ENCODE measurements at places on chromosomes 12 and 14.

- no peak for DNase-seq
These were observed 251.2 kb downstream of the ACSS3 start for GRCh38 chr12:81329085-81329484.

GRCh38 chr14:29868000-29868399, 59.6 kb downstream of the PRKD1 start:
- DNase-seq, result no peak

- DNase-seq, result peak; percentile 48
These were observed 631 bp downstream of the PPM1H start for GRCh38 chr12:62934239-62934798.

GRCh38 chr12:77947330-77947729, 116.6 kb downstream of the NAV3 start:
- peak; percentile 22 for DNase-seq

DNA sequence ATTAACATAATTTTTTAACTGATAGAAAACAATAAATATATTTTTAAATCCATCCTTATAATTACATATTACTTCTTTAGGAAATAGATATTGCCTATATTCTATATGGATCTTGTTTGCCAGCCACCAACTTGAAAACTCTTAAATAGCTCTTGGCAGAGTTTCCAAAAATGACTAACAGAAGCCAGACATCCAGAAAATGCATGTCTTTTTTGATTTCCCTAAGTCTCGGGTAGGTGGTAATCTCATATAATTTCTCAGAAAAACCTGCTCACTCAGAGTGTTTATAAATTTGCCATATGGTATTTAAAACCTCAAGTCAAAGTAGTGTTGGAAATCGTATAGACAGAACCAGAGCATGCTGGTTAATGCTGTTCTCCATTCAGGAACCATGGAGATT, 360.4 kb upstream of the FOXG1 start:
- no peak for DNase-seq

DNA sequence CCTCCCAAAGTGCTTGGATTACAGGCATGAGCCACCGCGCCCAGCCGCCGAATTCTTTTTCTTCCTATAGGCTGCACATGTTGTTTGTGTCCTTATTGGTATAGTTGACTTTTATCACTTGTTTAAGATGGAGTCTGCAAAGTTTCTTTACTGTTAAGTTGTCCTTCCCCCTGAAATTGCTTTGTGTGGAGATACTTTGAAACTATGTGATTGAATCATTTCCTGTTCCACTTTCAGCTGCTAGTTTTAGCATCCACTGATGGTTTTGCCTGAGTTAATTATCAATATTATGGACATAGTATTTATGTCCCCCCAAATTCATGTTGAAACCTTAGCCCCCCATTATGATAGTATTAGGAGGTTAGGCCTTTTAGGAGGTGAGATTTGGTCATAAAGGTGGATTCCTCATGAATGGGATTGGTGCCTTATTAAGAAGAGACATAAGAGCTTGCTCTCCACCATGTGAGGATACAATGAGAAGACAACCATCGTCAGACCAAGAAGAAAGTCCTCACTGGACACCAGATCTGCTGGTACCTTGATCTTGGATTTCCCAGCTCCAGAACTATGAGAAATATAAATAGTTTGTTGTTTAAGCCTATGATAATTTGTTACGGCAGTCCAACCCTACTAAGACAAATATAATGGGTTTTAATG, 34.9 kb downstream of the PPHLN1 start:
- DNase-seq, result no peak

DNA sequence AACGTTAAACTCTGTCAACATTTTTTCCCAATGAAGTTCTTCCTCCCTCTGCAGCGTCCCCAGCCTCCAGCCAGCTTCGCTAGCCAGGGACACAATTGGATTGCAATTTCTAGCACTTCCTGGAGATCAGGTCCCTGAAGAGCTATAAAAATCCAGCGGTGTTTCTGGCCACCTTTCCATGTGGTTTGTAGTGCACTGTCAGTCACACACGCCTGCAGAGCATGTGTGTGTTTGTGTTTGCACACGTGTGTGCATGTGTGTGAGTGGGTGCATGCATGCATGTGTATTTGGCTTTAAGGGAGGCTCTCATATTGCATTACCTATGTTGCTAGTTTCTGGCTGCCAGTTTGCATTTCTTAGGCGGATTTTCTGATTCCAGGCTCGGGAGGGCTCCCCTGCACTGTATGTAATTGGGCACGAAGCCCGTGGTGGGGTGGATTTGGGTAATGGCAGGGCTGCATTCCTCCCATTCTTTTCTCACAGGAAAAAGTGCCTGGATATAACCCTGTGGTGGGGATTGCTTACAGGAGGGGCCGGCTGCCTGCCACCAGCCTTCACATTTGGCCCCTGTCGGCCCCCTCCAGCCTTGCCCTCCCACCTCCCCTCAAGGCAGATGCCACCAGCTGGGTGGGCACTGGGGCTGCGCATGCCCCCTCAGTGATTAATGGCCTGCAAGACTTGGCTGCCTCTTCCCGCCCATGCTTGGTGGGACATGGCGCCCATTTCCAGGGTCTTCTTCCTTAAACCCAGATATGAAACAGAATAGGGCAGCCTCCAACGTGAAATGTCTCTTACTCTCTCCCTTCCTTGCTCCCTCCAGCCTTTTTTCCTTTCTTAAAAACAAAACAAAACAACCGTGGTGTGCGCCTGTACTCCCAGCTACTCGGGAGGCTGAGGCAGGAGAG, 74.0 kb downstream of the TSPAN9 start:
- no peak for DNase-seq

DNA sequence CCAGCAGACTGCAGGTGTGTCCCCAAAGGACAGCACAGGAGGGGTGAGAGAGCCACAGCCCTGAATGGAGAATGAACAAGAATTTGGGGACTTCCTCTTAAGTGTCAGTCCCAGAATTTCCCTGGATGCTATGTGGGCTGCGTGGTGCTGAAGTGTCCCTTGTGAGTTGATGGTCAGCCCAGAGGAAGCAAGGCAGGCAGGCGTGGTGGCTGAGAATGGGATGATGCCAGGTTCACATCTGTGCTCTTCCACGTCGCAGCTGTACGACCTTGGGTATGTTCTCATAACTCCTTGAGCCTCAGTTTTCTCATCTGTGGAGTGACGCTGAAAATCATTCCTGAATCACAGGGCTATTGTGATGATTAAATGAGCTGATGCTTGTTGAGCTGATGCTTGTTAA, 62.1 kb upstream of the GPATCH2L start:
- no peak for DNase-seq

GRCh38 chr12:3896801-3897351, 23.7 kb upstream of the PARP11 start:
- no peak for DNase-seq

DNA sequence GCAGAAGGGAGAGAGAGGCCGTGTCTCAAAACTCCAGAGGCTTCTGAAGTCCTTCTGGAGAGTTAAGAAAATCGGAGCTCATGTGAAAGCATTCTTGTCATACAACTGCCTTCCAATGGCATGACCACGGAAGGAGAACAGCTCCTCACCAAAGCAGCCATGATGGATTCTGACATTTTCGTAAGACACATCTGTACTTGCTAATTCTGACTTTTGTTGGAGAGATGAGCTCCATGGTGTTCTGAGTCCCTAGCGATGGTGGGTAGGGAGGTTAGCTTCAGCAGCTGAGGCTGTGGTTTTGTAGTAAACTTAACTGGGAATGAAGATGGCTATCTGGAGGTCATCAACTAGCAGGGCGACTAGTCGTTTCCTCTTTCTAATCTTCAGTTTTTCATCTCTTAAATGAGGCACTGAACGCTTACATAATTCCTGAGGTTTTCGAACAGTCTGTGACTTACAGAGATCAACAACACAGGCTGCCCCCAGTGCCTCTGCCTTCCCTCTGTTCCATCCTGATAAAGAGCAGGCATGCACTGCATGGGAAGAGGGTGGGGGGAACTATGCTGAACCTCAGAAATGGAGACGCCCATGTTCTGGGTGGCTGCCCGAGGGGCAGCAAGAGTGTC, 28.6 kb upstream of the DICER1 start:
- no peak for DNase-seq

GRCh38 chr14:86794689-86795088, 1198.3 kb downstream of the GALC start:
- no peak for DNase-seq

- no peak for DNase-seq
These were observed 82.6 kb downstream of the TMCC3 start for GRCh38 chr12:94567761-94568160.

DNA sequence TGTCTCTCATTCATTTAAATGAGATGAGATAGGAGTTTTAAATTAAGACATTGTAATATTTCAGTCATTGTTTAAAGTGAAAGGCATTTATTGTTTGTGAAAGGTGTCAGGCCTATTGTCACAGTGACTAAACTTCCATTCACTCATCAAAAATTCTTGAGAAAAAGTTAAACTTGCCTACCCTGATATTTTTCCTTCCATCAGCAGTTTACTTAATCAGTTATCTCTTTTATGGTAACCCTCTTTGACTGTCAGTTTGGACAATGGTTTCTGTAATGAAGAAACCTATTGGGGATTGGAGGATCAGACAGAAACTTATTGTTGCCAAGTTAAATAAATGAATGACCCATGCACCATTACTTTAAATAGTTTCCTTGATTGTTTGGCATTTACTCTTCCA, 241.6 kb downstream of the NUBPL start:
- DNase-seq, result no peak

GRCh38 chr14:52380294-52380693, 66.2 kb downstream of the PTGER2 start:
- DNase-seq, result peak; percentile 36

DNA sequence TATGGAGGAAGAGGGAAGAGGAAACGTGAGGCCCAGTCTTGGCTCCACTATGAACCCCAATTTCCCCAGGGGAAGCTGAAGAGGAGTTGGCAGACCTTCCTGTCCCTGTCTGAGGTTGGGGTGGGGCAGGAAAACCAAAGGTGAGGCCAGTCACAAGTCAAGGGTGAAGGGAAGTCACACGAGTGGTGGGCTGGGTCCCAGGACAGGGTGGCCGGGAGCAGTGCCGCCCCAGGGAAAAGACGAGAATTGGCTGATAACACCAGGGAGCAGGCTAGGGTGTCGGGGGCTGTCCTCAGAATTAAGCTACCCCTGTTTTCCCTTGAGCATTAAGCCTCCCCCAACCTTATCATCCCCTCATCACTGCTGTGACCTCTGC, 3.1 kb downstream of the VDR start:
- DNase-seq, result no peak

- no peak for DNase-seq
These were observed 19.6 kb downstream of the RMST start for GRCh38 chr12:97482143-97482693.

DNA sequence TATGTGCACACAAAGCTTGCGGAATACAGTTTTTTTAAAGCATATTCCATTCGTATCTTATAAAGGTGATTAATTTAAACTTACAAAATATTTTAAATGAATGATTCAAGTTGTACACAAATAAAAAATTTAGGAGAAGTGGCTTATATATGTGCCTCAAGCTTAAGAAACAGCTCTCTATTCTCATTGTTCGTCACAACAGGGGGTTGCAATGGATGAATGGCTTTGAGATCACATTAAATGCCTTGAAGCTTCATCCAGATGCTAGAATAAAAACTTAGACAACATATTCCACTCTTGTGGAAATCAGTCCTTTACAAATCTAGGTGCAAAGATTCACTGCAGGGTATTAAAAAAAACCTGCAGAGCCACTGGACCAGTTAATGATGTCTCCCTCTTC, 303.9 kb upstream of the LRFN5 start:
- no peak for DNase-seq

DNA sequence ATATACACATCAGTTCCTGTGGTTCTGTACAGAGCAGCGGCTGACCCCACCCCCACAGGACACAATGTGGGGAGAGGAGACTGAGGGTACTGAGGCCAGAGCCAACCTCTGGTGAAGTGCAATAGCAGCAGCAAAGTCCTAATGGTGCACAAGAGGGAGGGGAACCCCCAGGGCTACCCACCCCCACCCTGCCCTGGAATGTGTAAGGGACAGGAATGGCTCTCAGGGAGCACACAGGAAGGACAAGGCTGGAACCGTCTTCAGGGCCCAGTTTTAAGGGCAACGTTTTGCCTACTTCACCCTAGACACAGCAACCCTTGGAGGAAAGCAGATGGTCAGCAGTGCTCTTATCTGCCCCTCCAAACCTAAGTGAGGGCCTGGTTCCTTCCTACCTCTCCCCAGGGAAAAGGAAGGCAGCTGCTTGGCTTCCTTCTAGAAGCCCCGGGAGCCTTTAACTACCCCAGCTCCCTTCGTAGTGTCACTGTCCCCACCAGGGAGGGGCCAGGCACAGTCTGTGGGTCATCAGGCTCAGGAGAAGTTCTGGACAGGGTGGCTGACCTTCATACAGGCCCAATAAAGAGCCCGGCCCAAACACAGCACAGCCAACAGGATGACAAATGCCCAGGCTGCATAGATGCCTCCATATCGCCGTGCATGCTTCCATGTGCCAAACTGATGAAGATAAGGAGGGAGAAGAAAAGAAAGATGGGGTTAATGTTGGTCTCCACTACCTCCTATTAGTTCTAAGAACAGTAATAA, 3.0 kb downstream of the PIP4P1 start:
- no peak for DNase-seq

DNA sequence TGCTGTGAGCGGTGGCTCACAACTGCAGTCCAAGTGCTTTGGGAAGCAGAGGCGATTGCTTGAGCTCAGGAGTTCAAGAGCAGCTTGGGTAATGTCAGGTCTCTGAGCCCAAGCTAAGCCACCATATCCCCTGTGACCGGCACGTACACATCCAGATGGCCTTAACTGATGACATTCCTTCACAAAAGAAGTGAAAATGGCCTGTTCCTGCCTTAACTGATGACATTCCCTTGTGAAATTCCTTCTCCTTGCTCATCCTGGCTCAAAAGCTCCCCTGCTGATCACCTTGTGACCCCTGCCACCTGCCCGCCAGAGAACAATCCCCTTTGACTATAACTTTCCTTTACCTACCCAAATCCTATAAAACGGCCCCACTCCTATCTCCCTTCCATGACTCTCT, 48.6 kb downstream of the SLC25A47 start:
- DNase-seq, result no peak

DNA sequence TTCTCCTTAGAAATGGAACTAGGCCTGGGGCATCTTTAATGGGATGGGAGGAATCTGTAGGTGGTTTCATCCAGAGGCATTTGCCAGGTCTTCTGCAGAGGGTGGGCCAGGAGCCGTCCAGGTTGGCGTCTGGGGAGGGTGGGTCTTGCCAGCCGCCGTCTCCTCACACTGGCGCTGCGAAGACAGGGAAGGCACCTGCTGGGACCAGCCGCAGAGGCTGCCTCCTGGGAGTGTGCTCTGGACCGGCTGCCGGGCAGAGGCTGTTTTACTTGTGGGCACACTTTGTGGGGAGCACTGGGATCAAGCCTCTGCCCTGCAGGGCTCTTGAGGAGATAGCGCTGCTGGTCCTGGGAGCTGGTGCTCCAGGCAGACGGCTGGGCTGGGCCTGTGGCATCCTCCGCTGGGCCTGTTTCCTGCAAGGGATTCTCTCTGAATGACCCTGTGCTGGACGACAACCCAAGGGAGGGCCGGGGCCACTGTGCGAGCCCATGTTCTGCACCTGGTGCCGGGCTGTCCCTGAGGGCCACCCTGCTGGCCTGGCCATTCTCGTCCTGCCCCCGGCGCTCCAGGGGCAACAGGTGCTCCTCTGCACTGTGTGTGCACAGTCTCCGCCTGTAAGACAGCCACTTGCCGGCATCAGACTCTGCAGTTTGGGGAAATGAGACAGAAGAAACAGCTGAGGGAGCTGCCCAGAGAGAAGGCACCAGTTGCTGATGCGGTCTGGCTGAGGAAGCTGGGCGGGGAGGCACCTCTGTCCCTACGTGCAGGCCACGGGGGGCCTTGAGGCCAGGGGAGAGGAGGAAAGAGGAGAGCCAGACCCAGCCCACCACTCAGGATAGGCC, 10.0 kb upstream of the TEX22 start:
- DNase-seq, result no peak

Data from A549 (cell line).